ENCODE measurements at places on chromosomes 6 and 20.

- peak; percentile 36 for DNase-seq
These were observed 473.6 kb downstream of the EPHA7 start for GRCh38 chr6:92945799-92946198.

GRCh38 chr6:6738922-6739716 lies 150.6 kb downstream of the LY86 start:
- DNase-seq: no peak

DNA sequence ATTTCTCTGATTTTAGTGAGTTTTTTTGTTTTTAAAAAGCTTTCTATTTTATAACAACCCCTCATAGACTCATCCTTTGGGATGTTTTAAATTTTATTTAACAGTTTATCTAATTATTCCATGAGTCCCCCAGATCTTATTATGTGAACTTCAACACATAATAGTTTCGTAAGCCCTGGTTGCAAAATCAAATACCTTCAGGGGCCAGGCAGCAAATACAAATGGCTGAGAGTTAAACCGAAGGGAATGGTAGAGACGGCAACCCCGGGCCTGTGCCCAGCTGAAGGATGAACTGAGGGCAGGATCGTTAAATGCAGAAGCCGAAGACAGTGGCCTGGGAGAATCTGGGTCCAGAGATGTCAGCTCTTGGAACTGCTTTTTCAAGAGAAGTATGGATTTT lies 88.4 kb downstream of the RTN4IP1 start:
- no peak for DNase-seq

GRCh38 chr6:108760126-108761050 lies 87.8 kb upstream of the ARMC2 start:
- DNase-seq: no peak

DNA sequence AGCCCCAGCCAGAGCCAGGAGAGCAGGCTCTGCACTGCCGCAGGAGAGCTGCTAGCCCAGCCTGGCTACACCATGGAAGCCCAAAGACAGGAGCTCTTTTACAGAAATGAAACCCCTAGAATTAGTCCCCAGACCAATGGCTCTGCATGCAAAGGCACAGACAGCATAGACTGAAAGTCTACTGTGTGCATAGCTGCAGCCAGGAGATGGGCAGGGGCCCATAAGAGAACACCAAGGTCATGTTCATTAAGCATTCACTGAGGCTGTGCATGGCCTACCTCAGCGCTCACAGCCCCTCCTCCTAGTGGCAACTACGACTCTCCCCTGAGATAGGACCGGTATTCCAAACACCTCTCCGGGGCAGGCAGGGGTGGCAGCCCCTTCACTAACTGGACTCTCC lies 34.9 kb downstream of the SNX5 start:
- no peak for DNase-seq

DNA sequence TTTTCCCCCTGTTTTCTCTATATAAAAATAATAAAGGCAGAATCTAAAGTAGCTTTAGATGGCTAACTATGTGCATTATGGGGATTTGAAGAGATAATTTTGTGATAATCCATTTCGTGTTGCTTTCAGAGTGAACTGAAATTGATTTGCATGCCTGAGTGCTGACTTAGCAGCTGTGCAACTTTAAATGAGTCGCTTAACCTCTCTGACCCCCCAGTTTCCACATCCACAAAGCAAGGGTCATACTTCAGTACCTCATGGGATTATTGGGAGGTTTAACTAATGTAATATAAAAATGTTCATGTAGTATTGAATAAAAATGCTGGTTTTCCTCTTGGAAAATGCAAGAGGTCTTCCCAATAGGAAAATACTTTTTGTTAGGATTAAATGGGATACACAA lies 63.8 kb upstream of the FABP7 start:
- peak; percentile 12 for DNase-seq

DNA sequence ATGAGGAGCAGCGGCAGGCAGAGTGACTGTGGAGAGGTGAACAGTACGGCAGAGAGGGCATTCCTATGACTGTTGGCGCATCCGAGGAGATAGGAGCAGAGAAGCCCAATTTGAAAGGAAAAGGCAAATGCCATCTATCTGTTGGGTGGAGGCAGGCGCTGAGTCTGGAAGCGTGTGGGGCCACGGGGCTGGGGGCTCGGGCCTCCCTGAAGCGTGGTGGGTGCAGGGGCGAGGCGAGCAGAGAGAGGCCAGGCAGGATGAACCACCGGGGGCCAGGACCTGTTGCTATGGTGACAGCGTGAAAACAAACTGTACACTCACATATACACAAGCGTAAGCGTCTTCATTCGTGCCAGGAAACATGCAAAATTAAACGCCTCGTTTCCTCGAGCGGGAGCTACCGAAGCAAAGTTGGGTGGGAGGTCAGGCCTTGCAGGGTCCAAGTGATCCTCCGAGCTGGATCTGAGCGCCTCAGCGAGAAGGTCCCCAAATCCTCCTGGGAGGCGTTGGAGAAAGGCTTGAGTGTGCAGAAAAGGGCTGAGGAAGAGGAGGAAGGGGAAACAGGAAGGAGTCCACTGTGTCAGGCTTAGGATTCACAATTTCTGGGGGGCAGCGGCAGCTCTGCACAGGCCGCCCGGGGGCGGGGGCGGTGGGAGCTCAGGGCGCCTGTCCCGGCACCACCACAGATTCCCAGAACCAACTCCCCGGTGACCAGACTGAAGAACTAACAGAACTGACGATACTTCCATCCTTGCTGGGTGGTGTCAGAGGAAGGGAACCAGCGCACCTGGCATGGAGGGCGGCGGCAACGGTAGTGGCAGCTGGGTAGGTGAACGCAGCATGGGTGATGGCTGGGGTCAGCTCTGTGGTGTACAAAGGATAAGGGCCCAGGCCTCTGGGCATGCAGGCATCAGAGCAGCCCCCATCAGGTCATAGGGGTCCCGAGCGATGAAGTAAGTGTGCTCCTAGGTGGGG lies 68.2 kb downstream of the KHDC1L start:
- DNase-seq: no peak

- DNase-seq: no peak
These were observed 145.2 kb downstream of the DTNBP1 start for GRCh38 chr6:15517600-15517999.
